Stimulated activated CD8-positive, alpha-beta memory T cell treated with anti-CD3 and anti-CD28 coated beads, Interleukin-7, amount 100 ng/mL, for 1 hour (primary cell): ENCODE measurements at places on chromosomes 7 and 10.

DNA sequence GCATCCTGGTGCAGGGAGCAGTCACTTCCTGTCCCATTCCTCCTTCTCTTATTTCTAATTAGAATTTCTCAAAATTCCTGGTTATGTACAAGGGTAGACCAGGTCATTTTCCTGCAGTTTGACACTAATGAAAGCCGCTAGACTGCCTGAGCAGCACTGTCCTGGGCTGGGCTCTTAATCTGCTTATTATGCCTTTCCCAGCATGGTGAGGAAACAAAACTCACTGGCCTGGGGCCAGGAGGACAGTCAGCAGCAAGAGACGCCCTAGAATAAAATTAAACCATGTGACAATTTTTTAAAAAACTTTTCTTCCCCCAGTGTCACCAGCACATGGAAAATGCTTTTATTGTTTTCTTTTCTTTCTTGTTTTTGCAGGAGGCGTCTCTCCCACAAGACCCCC lies 647.5 kb downstream of the TYW1 start:
- no peak for DNase-seq

GRCh38 chr7:101922631-101923601 lies 105.5 kb downstream of the CUX1 start:
- no peak for DNase-seq

DNA sequence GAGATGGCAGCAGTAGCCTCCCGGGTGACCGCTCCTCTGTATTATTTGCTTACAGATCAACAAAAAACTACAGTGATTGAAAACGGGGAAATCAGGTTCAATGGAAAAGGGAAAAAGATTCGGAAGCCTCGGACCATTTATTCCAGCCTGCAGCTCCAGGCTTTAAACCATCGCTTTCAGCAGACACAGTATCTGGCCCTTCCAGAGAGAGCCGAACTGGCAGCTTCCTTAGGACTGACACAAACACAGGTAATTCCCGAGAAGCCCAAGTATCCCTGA lies 2.2 kb downstream of the DLX6 start:
- no peak for DNase-seq

DNA sequence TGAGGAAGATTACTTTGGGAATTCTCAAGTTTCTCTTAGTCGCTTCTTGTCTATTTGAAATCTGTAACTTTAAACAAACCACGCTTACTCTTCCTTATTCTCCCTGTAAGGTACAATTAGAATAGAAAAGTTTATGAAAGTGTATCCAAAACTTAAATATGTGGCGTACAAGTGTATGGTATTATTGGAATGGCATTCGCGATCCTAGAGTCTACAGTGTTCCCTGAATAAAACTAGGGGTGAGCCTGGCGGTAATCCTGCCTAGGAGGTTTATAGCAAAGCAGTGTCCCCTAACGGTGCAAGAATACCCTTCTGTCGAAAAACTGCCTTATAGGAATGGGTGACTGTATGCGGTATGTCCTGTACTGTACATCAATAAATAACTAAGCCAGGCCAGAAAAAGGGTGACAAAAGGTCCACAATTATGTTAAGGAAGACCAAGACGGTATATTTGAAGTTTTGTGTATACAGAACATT lies 1.2 kb downstream of the TASOR2 start:
- no peak for DNase-seq

DNA sequence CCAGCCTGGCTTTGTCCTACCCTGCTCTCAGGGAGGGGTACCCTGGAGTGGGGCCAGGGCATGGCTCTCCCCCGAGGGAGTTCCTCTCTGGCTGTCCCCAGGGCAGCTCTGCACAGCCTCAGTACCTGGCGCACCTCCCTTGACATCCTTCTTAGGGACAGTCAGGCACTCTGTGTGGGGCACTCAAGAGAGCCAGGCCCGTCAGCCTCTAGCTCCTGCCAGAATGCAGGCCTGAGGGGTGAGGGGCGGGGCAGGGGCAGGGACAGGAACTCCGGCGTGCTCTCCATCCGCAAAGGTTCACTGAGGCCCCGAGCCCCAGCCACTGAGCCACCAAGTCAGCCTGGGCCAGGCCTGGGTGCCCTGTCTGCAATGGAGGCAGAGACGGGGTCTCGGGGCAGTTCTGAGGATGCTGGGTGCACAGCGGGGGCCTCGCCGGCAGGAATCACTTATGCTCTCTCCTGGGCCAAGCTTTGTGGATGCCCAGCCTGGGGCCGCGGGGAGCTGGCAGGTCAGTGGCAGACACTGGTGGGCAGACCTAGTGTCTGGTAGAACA lies 10.1 kb downstream of the LIMK1 start:
- no peak for DNase-seq

GRCh38 chr10:72173619-72174296 lies 42.1 kb upstream of the ANAPC16 start:
- DNase-seq, result no peak

DNA sequence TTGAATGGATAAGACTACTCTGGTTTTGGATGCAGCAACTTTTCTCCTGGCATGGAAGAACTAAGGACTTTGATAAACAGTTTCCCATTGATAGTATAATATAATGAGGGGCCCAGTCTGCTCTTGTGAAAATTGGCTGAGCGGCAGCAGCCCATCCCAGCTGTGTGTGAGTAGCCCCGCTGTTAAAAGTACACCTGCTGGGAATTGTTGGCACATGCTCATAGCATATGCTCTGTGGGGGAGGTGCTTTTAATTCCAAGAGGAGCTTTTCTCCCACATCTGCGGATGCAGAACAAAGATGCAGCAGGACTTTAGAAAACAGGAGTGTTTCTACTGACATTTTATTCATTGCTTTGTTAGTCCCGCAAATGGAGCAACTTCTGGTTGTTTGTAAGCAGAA lies 19.0 kb downstream of the SRI start:
- no peak for DNase-seq

DNA sequence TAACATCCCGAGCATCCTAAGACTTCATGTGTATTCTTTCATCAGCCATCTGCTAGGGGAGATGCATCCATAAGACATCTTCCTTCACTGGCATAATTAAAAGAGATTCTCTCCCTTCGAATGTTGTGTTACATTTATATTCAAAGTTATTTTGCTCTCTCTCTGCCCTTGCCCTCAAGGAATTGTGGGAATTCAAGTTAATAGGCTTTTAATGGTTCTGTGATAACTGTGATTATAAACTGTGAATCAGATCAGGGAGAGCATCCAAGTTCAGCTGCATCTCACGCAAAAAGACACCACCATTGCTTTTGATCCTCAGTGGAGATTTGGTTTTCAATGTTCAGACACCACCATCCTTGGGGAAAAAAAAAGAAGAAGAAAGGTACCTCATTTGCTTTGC lies 9.2 kb upstream of the TEX36 start:
- DNase-seq, result no peak

GRCh38 chr10:83539528-83540308 lies 599.6 kb upstream of the GHITM start:
- DNase-seq, result no peak

DNA sequence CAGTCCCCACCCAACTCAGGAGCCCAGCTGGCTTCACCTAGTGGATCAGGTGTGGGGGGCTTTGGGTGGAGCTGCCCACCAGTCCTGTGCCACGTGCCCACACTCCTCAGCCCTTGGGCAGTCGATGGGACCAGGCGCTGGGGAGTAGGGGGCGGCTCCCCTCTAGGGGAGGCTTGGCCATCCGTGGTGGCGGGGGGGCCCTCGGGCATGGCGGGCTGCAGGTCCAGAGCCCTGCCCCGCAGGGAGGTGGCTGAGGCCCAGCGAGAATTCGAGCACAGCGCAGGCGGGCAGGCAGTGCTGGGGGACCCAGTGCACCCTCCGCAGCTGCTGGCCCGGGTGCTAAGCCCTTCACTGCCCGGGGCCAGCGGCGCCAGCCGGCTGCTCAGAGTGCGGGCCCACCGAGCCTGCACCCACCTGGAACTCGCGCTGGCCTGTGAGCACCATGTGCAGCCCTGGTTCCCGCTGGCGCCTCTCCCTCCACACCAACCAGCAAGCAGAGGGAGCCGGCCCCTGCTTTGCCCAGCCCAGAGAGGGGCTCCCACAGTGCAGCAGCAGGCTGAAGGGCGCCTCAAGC lies 29.3 kb downstream of the ASNS start:
- DNase-seq, result no peak

GRCh38 chr10:130364631-130365411 lies 228.6 kb downstream of the GLRX3 start:
- no peak for DNase-seq

- no peak for DNase-seq
Observed at GRCh38 chr7:41809116-41809515, 106.2 kb upstream of the INHBA start.

GRCh38 chr7:113652501-113652900 lies 266.3 kb downstream of the PPP1R3A start:
- no peak for DNase-seq

- no peak for DNase-seq
Observed at GRCh38 chr10:23892296-23892695, 316.6 kb upstream of the KIAA1217 start.

GRCh38 chr10:3740157-3740871 lies 44.7 kb downstream of the KLF6 start:
- no peak for DNase-seq

DNA sequence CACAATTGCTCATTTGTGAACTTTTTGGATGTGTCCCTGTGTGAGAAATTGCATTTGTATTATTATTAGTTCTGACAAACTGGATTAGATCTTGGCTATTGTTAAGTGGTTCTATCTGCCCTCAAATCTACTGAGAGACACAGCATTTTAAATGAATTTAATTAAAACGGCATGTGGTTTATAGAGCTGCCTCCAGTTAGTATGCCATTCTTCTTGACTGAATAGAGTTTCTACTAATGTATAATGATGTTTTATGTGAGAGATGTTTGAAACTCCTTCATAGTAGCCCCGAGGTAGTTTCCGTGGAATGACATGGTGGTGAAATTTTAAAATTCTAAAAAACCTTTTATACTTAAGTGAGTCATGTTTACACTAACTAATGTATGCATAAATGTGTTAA lies 110.9 kb downstream of the DYNC1I1 start:
- no peak for DNase-seq

GRCh38 chr10:73506491-73506890 lies 10.7 kb upstream of the PPP3CB start:
- no peak for DNase-seq

DNA sequence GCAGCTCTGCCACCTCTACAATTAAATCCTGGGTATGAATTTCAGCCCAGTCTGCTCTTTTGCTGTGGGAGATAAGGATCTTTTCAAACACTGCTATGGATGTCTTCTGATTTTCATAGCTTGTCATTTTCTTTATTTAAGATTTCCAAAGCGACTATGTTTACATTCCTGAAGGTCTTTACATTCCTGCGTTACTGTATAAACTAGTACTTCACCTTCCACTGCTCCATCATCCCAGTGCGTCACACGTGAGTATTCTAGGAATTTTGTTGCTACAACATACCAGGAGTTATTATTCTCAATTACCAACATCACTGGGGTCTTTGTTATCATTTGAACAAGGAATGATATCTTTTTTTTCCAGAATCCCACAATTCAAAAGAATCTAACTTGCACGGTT lies 944.7 kb downstream of the SORCS3 start:
- no peak for DNase-seq

DNA sequence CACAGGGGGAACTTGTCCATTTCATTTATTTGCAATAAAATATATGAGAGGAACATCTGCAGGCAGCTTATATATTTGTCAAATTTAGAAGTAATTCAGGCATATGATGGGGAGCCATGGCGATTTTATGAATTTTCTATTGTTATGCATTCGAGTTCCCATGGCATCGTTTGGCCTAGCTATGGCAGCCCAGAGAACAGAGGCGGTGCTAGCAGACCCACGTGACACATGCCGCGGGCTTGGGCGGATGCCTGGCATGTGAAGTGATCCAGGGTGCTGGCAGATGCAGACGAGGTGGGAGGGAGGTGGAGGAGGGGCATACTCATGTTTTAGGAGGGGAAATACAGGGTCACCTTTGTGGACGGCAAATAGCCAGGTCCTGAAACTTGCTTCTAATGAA lies 560.0 kb upstream of the GALNT17 start:
- no peak for DNase-seq

DNA sequence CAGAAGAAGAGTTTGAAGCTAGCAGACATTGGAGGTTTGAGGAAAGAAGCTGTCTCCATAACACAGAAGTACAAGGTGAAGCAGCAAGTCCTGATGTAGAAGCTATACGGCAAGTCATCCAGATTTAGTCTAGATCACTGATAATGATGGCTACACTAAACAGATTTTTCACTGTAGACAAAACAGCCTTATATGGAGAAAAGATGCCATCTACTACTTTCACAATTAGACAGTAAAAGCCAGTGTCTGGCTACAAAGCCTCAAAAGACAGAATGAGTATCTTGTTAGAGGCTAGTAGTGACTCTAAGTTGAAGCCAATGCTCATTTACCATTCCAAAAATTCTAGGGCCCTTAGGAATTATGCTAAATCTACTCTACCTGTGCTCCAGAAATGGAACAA lies 85.1 kb downstream of the SNX13 start:
- no peak for DNase-seq

- DNase-seq, result no peak
Observed at GRCh38 chr10:119135513-119135881, 30.0 kb downstream of the SFXN4 start.

DNA sequence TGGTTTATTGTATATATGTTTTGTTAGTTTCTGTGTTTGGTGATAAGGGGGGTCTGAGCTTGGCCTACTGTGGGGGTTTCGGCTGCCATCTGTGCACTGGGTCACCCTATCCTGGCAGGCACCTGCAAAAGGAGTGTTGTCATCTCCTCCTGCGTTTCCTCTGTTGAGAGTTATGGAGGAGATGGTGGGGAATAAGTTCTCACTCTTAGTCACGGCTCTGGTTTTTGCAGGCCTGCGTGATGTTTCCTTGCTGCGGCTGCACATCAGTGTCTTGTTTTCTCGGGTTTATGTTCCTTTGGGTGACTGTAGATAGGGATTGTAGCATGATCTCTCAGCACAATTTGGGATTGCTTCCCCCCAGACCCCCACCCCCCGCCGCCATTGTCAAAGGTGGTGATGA lies 36.8 kb downstream of the CCM2 start:
- DNase-seq, result no peak

DNA sequence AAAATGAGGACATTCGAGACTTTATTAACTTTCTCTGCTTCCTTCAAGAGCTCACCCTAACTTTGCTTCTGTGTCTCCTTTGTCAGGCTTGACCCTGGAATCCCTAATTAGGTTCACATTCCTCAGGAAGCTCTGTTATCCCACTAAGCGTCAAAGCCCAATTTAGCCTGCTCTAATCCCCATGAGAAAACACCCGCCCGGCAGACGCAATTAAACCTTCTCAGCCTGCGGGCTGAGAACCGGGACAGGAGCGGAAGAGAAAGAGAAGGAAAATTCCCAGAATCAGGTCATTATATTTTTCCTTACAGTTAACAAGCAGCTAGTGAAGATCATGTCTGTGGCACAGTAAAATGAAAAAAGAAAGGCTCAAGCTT lies 93.0 kb downstream of the TNS3 start:
- no peak for DNase-seq

GRCh38 chr7:114649689-114650088 lies 235.1 kb downstream of the FOXP2 start:
- no peak for DNase-seq

DNA sequence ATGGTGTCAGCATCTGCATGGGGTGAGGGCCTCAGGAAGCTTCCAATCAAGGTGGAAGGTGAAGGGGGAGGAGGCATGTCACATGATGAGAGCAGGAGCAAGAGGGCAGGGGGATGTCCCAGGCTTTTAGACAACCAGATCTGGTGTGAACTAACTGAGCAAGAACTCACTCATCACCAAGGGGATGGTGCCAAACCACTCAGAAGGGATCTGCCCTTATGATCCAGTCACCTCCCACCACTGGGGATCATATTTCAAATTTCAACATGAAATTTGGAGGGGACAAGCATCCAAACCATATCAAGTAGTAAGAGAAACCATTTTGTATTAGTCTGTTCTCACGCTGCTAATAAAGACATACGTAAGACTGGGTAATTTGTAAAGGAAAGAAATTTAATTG lies 33.6 kb downstream of the THNSL1 start:
- DNase-seq, result no peak
